ENCODE measurements at places on chromosomes 2 and 18. TPM values are rescaled to one million over a fixed set of nuclear protein-coding genes. Genes with fewer than 3 reads are reported as not detected.

GRCh38 chr18:55479656-55480420 is 108.2 kb downstream of the TCF4 start:
- DNase-seq, result peak; percentile 41

DNA sequence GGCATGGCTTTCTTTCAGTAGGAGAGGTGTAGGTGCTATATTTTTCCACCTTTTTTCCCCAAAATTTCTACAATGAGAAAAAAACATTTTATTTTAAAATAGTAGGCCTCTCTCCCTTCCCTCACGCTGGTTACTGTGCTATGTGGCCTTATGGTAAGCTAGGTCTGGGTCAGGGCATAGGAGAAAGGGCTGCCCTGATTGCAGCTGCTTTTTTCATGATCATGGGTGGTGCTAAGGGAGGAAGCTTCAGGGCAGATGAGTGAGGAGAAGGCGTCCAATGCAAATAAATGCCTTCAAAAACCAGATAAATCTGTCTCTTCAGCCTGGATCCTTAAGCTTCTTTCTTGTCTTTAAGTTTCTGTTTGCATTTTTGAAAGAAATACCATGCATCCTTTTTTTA is 246.4 kb downstream of the ALPK2 start:
- DNase-seq, result no peak

DNA sequence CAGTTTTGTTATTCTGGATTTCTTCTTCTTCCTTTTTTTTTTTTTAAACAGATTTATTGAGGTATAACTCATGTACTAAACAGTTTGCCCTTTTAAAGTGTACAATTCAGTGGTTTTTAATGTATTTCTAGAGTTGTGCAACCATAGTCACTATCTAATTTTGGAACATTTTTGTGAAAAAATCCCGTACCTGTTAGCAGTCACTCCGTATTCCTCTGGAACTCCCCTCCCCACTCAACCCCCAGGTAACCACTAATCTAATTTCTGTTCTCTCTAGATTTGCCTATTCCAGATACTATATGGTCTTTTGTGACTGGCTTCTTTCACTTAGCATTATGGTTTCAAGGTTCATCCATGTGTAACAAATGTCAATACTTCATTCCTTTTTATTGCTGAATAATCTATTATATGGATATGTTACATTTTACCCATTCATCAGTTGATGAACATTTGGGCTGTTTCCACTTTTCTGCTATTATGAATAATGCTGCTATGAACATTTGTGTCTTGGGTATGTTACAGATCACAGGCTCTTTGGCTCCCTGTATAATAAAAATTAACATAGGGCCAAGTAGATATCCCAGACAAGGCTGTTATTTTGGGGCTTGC is 21.9 kb downstream of the EHBP1 start:
- DNase-seq, result no peak

ADCYAP1 gene
- total RNA-seq, result not detected

DNA sequence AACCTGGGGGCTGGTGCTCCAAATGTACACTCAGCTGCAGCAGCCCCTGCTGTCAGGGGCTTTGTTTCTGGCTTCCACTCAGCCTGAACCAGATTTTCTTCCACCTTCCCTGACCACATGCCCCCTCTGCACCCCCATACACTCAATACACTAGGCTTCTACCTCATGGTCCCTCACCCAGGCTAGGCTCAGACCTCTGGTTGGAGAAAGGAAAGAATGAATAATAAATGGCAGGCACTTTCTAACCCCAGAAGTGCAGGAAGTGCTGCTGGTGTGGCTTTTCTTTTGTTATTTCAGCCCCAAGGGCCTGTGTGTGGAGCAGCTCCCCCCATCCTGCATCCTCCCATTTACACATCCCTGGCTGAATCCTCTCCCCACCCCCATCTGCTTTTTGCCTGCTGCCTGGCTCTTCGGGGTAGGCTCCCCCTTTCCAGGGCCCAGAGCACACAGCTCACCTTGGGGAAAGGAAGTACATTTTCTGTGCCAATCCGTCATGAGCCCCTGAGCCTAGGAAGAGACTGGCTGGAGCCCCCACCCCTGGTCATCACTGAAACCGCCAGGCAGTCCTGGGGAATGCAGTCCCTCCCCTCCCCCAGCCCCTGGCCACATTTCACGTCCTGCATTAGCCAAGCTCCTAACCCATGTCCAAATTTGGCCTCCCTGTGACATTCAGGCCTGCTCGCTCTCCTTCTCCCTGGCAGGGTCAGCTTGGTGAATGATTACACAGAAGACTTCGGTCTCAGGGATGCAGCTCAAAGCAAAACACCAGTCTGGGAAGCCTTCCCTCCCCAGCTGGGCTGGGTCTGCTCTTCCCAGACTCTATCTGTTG is 2.6 kb downstream of the DYSF start:
- no peak for DNase-seq

- DNase-seq, result peak; percentile 19
Measured at GRCh38 chr2:224449212-224450147, 47.6 kb upstream of the FAM124B start.

DNA sequence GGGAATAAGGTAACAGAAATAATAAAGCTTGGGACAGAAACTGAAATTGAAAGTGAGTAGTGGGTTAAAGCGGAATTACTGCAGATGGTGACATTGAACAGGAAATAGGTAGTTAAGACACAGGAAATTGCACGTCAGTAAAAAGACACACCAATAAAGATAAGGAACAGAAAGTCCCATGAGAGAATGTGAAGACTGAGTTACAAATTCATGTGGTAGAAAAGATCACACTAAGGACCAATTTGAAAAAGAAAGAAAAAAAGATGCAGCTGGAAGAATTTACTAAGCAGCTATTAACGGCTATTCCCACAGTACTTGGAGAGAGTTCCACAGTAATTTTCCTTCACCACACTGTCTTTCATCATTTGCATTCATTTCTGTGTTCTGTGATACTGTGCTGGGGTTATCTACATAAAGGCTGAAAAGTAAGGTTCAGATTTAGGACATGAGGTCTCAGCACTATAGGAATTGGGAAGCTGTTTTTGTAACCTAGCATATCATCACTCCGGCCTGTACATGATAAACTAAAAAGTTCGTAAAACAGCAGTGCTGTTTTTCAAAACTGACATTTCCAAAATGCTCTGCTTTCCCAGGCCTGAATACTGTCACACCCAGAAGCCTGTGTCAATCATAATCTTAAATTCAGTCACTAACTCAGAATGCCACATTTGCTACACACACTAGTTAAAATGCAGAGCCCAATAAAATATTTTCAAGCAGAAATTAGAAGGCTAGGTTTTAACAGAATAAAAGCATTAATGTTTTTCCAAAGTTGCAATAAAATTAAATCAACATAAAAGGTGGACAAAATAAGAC is 42.9 kb downstream of the SRBD1 start:
- peak; percentile 28 for DNase-seq

- DNase-seq, result no peak
Measured at GRCh38 chr2:202609381-202610145, 25.2 kb upstream of the FAM117B start.

DNA sequence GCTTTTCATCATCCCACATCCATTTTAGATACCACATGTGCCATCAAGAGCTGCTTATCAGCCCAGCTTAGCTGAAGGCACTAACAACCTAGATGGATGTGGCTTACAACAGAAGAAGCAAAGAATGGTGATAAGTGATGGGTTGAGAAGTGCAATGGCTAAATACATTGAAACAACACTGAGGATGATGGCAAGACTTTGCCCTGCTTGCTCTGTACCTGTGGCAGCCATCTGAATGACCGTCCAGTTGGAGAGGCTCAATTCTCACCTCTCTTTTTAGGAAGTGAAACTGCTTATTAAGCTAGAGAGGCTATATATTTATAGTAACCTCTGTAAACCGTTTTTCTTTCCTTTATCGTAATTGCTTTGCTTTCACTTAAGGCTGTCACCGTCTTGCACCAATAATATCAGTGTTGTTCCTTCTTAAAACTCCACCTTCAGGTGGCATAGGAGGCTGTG is 5.7 kb downstream of the GPATCH11 start:
- DNase-seq, result no peak

- DNase-seq, result peak; percentile 1
Measured at GRCh38 chr2:185531721-185532120, 206.9 kb upstream of the FSIP2 start.

NEU4 gene
- total RNA-seq, result not detected

DNA sequence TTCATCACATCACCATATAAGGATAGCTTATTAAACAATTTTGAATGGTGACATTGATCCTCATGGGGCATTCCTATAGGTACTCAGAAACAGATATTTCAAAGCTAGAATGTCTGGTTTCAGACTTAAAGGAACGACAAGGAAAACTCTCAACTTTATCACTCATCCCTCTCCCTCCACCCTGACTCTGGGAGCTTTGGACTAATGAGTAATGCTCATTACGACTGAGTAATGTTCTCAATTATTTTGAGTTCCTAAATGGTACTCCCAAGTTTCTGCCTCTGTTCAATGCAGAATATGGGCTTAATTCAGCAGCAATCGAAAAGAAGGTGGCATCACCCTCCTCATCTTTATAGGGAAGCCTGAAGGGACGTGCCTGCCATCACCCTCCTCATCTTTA is 43.4 kb downstream of the RFX8 start:
- DNase-seq, result no peak

GRCh38 chr2:104430852-104431251 is 423.1 kb upstream of the POU3F3 start:
- DNase-seq, result no peak

DNA sequence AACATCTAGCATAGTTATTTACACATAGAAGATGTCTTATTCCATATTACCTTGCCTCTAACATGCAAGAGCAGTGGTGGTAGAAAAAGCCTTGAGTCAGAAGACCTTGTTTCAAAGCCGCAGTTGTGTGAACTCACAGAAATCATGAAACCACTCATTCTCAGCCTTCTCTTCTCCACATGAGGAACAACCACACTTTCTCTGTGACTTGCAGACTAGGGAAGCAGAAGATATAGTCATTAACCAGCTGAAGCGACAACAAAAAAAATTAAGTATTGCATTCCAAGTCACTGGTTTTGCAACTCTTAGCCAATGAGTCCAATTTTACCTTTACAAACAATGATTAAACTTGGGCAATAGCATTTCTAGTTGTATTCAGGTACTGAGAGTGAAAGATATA is 19.0 kb downstream of the TWSG1 start:
- no peak for DNase-seq

DNA sequence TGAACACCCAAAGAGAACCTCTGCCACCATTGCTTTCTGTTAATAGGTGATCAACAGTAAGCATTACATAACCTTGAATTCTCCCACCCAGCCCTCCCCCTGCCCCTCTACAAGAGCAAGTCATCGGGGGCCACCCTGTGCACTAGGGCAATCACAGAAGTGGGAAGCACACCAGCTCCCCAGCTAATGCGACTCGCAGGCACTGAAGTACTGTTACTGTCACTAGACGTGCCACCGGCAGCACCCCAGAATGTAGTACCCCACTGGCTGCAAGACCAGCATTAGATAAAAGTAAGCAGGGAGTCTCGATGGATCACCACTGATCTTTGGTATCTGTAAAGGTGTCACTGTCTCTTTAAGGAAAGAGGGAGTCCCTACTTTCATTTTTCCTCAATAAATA is 167.6 kb downstream of the FAM210A start:
- DNase-seq, result no peak

LONRF2 gene
- under 0.01 TPM for total RNA-seq

DNA sequence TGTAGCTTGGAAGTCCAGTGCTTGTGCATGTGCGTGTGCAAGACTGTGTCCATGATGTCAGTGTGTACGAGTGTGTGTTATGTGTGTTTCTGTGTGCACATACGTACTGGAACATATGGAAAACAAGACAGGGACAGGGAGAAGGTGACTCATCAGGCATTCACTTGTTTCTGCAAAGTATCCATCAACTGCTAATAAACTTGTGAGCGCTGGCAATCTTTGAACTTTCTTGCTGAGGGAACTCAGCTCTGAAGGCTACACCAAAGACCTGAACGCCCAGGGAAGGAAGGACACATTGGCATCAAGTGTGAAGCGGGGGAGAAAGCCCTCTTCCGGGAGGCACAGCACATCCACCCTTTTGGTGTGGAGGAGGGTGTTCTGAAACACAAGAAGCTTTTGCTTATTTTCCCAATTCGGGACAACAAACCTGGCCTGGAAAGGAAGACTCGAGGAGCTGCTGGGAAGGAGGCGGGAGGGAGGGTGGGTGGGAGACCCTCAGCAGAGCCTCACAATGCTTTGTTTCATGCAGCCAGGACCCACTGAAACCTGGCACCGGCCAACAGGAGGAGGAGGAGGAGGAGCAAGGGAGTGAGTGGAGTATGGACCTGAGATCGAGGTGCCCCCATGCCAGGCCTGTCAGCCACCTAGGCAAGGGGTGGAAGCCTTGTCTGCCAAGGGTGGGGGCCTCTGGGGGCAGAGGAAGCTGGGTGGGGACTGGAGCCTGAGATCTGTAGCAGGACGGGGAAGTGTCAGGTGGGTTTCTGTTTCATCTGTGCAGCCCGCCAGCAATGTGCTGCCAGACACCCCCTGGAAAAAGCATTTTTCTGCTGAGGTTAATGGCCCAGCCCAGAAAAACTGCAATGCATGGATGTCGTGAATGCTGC is 26.8 kb downstream of the SMAD7 start:
- DNase-seq, result peak; percentile 69

ALPP gene
- total RNA-seq, result not detected

- DNase-seq, result no peak
Measured at GRCh38 chr18:9092665-9093064, 9.8 kb upstream of the NDUFV2 start.

DNA sequence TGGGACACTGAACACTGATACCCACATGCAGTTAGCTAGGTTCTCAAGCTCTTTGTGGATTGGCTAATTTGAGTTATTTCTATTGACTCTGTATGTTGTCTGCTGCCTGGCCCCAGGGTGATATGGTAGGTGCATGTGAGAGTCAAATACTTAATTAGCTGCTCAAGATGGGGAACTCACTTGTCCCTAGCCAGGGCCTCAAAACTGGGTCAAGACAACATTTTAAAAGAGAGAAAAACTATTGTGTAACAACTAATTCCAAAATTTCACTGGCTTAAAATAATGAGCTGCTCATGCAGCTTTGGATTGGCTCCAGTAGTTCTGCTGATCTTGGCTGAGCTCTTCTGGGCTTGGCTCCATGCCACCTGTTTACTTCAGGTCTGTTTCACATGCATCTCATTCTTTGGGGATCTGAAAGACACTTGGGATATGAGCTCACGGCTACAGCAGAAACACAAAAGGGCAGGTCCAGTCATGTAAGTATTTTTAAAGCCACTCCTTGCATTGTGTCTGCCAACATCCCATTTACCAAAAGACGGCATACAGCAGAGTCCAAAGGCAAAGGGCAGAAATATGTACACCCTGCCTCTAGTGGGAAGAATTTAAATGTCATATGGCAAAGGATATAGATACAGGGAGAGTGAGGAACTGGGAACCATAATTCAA is 716.8 kb downstream of the SUCLG1 start:
- peak; percentile 0 for DNase-seq

BOLL gene
- total RNA-seq, result not detected

Measured in fibroblast of lung (primary cell).